ENCODE measurements at places on chromosomes 5 and 9.

DNA sequence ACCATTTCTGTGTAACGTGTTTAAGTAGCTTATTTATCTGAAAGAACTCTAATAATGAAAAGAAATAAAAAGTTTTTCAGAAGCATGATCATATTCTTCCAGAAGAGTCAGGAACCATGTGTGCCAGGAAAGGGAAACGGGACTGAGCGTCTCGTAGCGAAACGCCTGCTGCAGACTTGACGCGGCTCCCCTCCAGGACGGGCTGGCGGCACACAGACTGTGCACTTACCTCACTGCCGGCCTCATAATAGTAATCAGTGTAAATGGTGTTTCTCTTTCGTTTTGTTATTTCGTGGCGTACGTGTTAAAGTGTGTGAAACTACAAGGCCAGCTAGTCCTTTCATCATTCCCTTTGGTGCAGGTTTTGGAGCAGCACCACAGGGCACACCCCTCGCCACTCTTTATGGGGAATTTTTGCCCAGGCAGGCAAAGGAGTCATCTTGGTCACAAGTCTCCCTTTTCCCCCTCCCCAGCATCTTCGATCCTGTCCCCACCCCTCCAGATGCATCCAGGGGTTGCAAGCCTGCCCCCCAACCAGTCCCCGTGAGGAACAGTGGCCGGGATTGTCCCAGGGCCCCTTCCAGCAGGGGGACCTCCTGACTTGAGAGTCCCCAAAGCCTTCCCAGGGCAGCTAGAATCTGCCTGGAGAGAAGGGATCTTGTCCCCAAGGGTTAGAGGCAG lies 233.1 kb downstream of the FANCC start:
- DNase-seq: no peak

- no peak for DNase-seq
Measured at GRCh38 chr9:101418518-101419430, 16.8 kb downstream of the ALDOB start.

- DNase-seq: no peak
Measured at GRCh38 chr9:137311986-137312851, 10.1 kb upstream of the NRARP start.

- DNase-seq: no peak
Measured at GRCh38 chr5:145246379-145246778, 588.8 kb downstream of the PRELID2 start.

DNA sequence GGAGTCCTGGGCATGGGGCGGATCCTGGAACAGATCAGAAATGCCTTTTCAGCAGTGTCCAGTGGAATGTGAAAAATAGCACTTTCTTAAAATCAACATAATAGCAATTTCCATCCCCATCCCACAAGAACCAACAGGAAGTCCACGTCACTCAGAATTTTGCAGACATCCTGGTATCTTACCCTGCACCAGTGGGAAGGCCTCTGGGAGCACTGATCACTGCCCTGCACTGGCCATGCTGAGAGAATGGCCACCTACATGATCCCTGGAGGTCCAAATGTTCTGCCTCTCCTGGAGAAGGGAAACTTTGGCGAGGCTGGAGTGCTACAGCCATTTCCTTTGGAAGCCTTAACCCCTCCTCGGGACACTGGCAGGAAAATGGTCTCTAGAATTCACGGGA lies 173.8 kb downstream of the SGCD start:
- no peak for DNase-seq

DNA sequence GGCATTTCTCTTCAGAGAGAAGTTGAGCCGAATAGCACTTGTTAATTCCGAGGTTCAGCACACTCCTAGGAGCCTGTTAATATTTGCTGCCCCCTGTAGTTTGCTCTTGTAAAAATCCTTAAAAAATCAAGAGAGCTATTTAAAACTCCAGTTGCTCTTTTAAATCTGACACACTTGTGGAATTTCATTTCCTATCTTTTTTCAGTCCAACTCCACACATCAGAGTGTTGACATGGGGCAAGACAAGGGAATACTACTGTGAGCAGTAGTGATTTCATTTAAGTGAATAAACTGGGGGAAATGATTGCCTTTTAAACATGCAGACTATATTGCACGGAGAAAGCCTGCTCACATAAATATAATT lies 1096.3 kb upstream of the DMAC1 start:
- DNase-seq: no peak

- DNase-seq: no peak
Measured at GRCh38 chr5:160169326-160169725, 50.1 kb upstream of the PWWP2A start.
